Cerebellum (tissue), 4 donors: ENCODE measurements at places on chromosomes 4 and X. TPM values are rescaled to one million over a fixed set of nuclear protein-coding genes. Genes with fewer than 3 reads are reported as not detected.

CSAG2 gene
- not detected for total RNA-seq

PCSK1N gene
- total RNA-seq: 35.7 TPM

SLIT2 gene
- total RNA-seq: 46.4 TPM

CPEB2 gene
- 24.3 TPM for total RNA-seq

NAP1L5 gene
- 28.4 TPM for total RNA-seq

MANBA gene
- 21.9 TPM for total RNA-seq

CXCL9 gene
- not detected for total RNA-seq

MAGEC2 gene
- not detected for total RNA-seq

DKK2 gene
- 3.9 TPM for total RNA-seq

TEX13B gene
- total RNA-seq: not detected

HSFX3 gene
- total RNA-seq: not detected

TLL1 gene
- total RNA-seq: 40.4 TPM

AFF2 gene
- 139 TPM for total RNA-seq

PIR gene
- total RNA-seq: 1.7 TPM

ARHGAP6 gene
- total RNA-seq: 5.1 TPM

SLC34A2 gene
- total RNA-seq: 0.54 TPM

ANOS1 gene
- total RNA-seq: 59.7 TPM

CCKAR gene
- not detected for total RNA-seq

KIF4A gene
- 5.7 TPM for total RNA-seq
